Stimulated activated CD4-positive, alpha-beta T cell treated with anti-CD3 and anti-CD28 coated beads, Interleukin-1b, Interleukin-23, amount 100 ng/mL, for 4 hours (primary cell): ENCODE measurements at places on chromosomes 6 and 20.

- DNase-seq, result no peak
These were observed 176.1 kb downstream of the ID4 start for GRCh38 chr6:20013066-20013861.

DNA sequence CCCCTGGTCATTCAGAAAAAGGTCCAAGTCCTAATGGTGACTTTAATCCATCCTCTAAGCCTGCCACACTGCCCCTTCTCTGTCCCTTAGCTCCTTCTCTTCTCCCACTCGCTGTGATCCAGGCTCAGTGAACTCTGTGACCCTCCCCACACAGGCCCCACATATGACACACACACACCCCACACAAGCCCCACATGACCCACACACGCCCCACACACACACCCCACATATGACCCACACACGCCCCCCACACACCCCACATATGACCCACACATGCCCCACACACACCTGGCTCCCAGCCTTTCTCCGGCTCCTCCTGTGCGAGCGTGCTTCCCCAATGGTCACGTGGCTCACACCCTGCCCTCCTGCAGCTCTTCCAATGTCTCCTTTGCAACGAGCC lies 528.4 kb upstream of the AGPAT4 start:
- DNase-seq, result no peak

DNA sequence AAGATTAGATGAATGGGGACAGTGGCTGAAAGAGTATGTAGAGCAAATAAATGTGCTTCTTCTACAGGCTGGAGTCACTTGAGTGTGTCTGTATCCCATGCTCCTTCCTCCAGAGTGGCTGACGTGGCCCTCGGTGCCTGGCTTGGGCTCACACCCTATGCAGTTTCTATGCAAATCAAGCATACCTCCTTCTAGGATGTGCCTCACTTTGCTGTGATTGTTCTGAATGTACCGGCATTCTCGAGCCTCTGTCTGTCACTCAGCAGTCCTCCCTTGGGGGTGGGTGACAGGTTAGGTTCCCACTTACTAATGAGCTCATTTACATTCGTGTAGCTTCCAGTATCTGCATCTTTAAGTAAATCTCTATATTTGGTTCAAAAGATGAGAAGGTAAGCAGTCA lies 55.1 kb upstream of the HDDC2 start:
- no peak for DNase-seq

GRCh38 chr6:43627008-43627825 lies 1.8 kb downstream of the GTPBP2 start:
- no peak for DNase-seq

GRCh38 chr6:168554472-168554871 lies 113.5 kb downstream of the SMOC2 start:
- no peak for DNase-seq

GRCh38 chr20:34768096-34768495 lies 57.4 kb downstream of the NCOA6 start:
- no peak for DNase-seq

DNA sequence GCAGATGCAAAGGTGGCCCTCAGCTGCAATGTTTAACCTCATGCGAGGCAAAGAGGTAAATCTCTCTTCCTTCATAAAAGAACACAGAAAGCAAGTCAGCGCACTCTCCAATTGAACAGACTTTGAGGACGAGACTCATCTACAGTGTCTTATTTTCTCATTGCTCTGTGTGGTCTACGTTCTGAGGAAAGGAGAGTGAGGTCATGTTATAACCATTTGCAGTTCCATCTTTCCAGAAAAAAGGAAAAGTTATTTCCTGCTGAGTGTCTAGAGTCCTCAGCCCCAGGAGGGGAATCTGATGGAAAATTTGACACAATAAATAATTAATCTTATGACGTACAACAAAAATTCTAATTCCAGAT lies 35.6 kb upstream of the THBS2 start:
- no peak for DNase-seq

GRCh38 chr6:4472969-4473642 lies 303.1 kb upstream of the CDYL start:
- no peak for DNase-seq

DNA sequence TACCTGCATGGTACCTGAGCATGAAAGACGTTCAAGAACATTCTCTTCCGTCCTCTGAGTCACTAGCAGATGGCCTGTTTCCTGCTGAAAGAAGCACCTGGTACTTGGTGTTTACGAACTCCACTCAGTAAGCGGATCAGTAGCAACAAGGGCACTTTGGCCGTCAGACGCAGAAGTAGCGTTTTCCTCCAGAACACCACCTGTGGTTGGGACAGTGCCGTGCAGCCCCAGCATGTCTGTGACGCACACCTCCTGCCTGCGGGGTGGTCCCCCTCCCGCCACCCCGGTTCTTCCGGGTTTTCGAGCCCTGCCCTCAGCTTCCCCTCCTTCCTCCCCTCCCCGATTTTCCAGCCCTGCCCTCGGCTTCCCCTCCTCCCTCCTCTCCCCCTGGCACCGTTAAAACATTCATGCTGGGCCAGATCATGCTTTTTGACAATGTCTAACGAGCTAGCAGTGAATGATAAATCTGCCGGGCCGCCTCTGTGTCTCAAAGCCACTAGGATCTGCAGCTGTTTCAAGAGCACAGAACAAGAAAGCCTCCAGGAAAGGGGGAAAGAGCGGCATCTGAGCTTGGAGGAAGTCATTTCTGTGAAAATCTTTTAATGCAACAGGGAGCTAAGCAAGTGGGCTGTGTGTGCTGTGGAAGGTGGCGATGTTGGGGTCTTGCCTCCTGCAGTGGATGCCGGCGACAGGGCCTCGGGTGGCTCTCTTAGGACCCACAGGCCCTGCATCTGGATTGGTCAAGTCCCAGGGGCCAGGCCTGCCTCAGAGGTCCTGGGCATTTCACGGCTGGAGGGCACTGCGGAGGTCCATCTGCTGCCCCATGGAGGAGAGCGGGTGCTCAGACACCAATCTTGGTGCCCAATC lies 207.9 kb downstream of the ERMARD start:
- no peak for DNase-seq
